ENCODE measurements at places on chromosomes 1 and 21. TPM values are rescaled to one million over a fixed set of nuclear protein-coding genes. Genes with fewer than 3 reads are reported as not detected.

- no peak for DNase-seq
Observed at GRCh38 chr1:107081102-107081501, 24.6 kb downstream of the PRMT6 start.

GRCh38 chr1:217776693-217777092, 145.5 kb downstream of the SPATA17 start:
- DNase-seq = no peak

DNA sequence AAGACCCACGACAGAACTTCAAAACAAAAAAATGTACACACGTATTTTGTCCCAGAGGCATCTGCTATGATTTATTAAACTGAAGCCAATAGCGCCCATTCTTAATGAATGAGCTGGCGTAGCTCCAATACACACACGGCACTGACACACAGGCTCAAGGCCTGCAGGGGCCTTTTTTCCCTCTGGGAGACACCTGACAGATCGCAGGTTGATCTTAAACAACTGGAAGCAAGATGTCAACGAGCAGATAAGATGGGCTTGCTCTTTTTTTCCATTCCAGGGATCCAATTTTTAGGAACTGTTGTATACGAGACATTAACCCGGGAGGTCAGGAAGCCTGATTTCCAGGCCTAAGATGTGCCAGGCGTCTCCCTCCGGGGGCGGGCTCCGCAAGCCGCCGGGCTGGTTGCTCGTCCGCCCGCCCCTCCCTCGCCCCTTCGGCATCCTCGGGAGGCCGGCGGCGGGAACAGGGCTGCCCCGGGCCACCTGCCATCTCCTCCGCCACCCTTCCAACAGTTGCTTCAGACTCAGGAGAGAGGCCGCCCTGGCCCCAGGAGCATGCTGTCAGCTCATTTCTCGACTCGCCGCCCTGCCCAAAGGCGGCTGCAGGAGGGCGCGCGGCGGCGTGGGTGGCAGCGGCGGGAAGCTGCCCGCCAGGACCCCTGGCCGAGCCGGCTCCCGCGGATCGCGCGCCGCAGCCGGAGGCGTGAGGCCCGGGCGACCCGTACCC, 735 bp downstream of the TTC13 start:
- DNase-seq = peak; percentile 38

- DNase-seq = no peak
Observed at GRCh38 chr21:31416465-31416864, 72.4 kb upstream of the TIAM1 start.

DNA sequence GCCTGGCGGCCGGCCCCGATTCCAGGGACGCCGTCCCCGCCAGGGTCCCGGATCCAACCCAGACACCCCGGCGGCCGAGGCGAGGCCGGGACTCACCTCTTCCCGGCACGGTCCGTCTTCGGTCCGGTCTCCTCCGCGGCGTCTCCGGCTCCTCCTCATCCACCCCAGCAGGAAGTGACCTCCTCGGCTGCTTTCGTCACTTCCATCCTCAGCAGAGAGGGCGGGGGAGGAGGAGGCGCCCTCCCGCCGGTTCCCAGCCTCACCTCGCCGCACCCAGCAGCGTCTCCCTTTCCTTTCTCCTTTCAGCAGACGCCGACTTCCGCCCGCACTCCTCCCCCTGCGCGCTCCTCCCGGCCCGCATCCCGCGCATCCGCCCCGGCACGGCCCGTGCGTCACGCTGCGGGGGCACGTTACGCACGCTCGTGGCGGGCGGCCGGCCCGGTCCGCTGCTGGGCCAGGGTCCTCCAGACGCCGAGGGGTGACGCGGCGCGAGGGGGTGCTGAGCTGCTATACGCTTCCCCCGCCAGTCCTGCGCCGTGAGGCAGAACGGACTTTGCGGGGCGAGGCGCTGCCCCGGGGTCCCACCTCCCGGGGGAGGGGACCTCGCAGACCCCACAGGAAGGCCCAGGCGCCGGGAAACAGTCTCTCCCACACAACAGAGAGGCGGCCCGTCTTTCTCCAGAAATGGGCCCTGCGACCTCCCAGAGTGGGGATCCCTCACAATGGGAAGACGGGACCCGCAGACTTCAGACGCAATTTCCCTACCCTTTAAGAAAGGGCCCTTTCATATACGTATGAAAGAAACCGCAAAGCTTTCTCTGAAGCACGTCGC, at the start of gene ETV3:
TSS of gene ETV3 (minus strand) at position 176 of the 832 bp plus-strand sequence. CDS start 2,043 bp downstream, outside the sequence.
- DNase-seq = peak; percentile 77

DNA sequence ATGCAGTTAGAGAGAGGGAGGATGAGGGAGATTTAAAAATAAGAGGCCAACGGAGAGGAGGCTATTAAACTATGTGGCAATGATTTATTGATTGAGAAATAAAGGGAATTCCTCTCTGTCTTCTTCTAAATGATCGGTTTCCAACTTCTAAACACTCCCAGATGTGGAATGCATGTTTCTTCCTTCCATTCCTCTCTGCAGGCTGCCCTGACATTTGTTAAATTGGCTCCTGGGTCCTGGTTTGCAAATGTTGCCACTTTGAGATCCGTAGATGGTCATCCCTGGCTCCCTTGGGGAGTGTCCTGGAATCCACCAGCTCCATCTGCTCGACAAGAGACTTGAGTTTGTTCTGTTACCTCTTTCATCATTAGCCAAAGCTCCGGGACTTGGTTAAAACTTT, 10.3 kb upstream of the C1orf198 start:
- DNase-seq = no peak

GRCh38 chr21:46498335-46499050, 39.8 kb downstream of the DIP2A start:
- no peak for DNase-seq

DNA sequence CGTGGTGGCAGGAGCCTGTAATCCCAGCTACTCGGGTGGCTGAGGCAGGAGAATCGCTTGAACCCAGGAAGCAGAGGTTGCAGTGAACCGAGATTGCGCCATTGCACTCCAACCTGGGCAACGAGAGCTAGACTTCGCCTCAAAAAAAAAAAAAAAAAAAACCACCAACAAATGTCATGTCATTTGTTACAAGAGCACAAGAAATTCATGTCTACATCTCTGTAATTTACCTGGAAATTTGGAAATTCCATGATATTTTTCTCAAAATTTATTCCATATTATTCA, 16.5 kb upstream of the VPS45 start:
- no peak for DNase-seq

GRCh38 chr1:55623311-55623710, 408.1 kb upstream of the USP24 start:
- no peak for DNase-seq

DNA sequence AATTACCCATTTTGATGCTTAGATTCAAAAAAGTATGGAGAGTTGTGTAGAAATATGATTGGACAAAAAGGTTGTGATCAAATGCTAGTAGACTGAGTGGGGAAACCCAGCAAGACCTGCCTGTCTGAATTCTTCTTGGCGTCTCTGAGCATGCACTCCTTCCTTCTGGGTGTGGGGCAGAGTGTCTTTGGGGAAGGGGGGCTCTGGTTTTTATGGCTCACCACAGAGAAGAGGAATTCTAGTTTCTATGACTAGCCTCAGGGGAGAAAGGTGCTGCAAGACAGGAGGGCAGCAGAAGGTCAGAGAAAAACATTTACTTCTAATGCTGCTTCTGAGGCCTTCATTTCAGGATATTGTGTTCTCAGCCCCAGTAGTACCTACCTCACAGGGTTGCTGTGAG, 33.9 kb upstream of the PIGC start:
- no peak for DNase-seq

DNA sequence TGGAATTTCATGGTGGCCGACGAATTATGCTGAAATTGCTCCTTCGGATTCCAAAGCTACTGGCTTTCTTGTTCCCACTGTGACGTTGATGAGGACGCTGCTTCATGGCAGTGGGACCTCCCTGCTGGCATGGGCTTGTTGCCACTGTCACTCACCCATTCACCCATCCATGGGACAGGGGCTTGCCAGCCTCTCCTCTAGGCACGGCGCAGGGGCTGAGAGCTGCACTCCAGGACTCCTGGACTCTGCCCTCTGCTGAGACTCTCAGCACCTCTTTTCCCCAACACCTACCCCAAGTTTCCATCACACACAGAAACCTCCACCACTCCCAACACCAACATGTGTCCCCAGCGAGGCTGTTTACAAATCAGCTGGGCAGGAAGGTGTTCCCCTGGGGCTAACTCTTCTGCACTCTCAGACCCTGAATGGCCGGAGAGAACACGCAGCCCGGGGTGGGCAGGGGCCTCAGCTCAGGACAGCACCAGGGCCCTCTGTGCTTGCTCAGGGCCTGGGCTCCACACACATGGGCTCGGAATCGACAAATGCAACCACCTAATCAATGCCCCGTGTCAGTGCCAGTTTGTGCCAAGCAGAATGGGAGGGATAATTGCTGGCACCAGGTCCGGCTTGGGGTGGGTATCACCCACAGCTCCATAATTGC, 3.1 kb downstream of the ITGB2 start:
- DNase-seq = no peak

GRCh38 chr1:232372841-232373440, 257.0 kb downstream of the SIPA1L2 start:
- no peak for DNase-seq

DNA sequence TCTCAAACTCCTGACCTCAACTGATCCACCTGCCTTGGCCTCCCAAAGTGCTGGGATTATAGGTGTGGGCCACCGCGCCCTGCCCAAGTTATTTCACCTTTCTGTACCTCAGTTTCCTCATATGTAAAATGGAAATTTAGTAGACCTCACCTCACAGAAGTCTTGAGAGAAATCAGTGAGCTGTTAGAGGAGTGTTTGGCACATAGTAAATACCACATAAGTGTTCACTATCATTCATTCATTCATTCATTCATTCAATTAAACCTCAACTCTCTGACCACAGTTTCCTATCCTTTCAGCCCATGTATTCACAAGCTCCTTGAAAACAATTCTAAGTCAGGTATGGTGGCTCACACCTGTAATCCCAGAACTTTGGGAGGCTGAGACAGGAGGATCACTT, 3.8 kb upstream of the FGR start:
- no peak for DNase-seq

DNA sequence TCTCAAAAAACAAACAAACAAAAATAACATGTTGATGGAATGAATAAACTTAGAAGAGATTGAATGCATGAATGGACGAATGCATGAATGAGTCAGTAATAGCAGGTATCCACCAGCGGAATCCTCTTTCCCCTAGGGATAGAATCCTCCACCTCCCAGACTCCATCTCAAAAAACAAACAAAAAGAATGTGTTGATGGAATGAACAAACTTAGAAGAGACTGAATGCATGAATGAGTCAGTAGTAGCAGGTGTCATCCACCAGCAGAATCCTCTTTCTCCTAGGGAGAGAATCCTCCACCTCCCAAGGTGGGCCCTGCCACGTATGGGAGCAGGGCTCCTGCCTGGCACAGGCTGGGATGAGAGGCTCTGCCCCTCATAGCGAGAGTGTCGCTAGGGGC, 26.8 kb upstream of the RNF19B start:
- DNase-seq = no peak

DNA sequence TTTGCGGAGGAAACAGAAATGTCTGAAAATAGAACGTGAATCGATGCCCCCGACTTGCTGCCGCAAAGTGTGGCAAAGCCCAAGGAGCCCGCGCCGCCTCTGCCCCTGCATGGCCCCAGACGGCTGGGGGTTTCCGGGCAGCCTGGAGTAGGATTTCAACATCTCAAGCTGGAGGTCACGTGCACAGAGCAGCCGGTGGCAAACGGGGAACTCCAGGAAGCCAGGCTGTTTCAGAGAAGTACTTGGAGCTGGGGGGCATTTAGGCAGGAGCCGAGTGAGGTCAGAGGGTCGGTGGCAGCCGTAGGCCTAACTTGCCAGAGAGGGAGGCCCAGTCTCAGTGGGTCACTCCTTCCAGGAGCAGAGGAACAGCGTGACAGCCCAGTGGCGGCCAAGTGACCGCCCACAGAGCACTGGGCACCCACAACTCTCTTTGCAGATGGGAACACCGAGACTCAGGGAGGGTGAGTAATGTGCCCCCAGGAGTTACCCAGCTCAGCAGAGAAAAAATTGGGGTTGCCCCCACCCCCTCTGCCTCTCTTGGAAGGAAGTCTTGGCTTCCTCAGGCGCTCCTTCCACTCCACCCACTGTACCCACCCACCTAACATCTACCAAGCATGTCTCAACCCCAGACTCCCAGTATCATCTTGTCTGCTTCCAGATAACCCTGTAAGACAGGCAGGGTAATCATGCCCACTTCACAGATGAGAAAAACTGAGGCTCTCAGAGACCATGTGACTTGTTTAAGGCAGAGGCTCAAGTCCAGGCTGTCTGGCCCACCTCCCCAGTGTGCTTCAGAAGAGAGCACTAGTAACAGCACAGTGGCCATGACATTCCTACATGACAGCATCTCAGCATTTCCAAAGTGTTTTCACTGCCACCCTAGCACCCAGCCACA, 179.4 kb downstream of the HIVEP3 start:
- DNase-seq = peak; percentile 24

GRCh38 chr21:46151989-46152926, 3.1 kb downstream of the FTCD start:
- no peak for DNase-seq

The OR2L3 gene
- not detected for total RNA-seq

The HP1BP3 gene
- 186 TPM for total RNA-seq

The METTL13 gene
- total RNA-seq = 6.5 TPM

The LCE2B gene
- not detected for total RNA-seq
